ENCODE measurements at places on chromosomes 6 and 20.

GRCh38 chr6:147825848-147826247 is 317.4 kb downstream of the SAMD5 start:
- no peak for DNase-seq

- DNase-seq: no peak
Observed at GRCh38 chr6:39130691-39131090, 15.7 kb upstream of the SAYSD1 start.

DNA sequence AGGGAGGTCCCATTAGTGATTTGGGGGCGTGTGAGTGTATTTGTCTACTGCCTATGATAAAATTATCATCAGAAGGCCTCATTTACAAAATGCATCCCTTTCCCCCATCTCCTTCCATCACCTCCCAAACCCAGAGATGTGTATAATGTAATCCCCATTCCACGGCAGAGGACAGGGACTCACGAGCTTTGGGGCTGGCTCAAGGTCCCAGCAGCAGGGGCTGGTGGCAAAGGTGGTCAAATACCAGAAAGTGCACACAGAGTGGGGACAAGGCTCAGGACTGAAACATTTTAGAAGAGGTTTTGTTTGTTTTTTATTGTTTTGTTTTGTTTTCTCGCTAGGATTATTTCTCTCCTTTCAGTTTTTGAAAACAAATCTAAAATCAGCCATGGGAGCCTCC is 68.5 kb upstream of the TOP1 start:
- no peak for DNase-seq

DNA sequence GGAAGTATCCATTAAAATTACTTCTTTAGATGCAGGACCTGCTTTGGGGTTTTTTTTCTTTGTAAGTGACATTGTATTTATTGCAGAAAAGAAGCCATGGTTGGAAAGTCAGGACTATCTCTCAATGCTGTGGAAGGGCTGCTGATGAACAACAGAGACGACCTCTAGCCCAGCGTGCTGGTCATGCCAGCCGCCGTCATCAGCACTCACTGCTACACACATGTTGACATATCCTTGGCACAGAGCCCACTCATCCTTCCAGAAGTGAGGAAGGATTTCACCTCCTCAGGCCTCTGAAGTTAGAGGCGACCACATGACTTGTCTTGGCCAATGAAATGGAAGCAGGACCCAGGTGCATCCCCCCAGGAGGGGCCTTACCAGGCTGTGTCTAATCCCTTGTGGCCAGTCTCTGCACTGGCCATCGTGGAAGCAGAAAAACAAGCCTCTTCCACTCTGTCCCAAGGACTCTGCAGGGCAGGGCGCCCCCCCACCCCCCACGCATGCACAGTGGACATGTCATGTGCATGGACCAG is 343.5 kb downstream of the TAF4 start:
- no peak for DNase-seq

GRCh38 chr6:142975365-142975764 is 30.4 kb upstream of the HIVEP2 start:
- DNase-seq: no peak

GRCh38 chr6:6760002-6760401 is 171.5 kb downstream of the LY86 start:
- DNase-seq: no peak

- no peak for DNase-seq
Observed at GRCh38 chr6:157961153-157961831, 20.4 kb upstream of the SYNJ2 start.

- DNase-seq: no peak
Observed at GRCh38 chr6:170464524-170464979, 88.6 kb downstream of the PSMB1 start.

DNA sequence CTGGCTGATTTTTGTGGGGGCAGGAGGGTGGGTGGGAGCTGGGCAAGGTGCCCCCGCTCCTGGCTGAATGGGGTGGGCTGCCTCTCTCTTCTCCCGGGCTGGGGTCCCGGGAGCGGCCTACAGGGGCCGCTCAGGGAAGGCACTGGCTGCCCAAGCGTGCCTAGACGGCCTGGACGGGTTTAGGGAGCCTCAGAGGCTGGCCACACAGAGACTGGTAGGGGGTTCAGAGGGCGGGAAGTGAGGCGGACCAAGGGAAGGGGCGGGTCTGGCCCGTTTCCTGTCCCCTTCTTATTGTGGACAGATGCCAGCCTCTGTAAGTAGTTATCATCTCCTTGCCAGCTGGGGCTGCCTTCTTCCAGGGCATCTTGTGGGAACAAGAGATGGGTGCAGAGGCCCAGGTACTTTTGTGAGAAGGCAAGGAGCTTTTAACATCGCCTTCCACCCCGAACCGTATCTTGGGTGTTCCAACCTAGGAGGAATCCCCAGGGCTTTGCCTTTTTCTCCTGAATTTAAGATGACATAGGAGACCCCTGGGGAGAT is 437 bp downstream of the CD40 start:
- peak; percentile 19 for DNase-seq

DNA sequence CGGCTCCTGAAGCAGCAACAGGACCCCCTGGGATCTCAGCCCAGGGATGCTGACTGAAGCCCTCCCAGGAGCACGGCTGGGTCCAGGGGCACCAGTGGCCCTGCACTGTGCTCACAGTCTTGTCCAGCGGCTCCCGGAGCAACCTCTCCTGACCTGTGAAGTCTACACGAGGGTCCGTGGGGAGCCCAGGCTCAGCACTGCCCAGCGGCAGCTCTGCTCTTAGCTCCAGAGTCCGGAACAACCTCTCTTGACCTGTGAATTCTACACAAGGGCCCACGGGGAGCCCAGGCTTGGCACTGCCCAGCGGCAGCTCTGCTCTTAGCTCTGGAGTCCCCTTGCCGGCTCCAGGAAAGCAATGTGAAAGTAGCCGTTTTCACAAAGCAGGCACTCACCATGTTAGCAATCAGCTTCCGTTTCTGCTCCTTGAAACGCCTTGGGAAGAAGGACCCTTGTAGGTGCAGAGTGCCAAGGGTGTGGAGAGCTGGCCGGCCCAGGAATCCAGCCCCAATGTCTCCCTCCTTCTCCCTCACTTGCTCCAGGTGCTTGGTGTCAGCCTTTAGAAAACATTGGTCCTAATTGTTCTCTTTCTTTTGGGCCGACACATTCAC is 310.9 kb downstream of the CDH4 start:
- DNase-seq: no peak

- peak; percentile 87 for DNase-seq
Observed at GRCh38 chr20:50146732-50147662, 6.5 kb downstream of the PEDS1 start.

- DNase-seq: no peak
Observed at GRCh38 chr6:158707120-158707820, 57.4 kb downstream of the SYTL3 start.

- DNase-seq: no peak
Observed at GRCh38 chr6:47111685-47112084, 69.6 kb upstream of the ADGRF1 start.

DNA sequence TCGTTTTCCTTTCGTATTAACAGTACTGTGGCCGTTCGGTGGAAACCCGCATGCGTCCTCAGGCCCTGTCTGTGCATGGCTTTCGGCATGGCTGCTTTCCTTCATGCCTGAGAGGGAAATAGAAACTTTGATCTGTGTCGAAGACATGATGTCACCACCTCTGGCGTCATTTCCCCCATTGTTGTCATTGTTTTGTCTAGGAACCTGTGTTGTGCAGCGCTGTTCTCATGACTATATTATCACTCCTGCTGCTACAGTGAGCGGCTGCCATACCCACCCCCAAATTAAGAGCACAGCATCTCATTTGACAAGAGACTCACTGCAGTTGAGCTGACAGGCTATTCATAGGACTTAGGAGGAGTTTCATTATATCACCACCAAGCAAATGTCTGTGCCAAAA is 172.3 kb downstream of the TMEM242 start:
- DNase-seq: no peak

GRCh38 chr6:17446713-17447112 is 53.3 kb downstream of the CAP2 start:
- DNase-seq: no peak

DNA sequence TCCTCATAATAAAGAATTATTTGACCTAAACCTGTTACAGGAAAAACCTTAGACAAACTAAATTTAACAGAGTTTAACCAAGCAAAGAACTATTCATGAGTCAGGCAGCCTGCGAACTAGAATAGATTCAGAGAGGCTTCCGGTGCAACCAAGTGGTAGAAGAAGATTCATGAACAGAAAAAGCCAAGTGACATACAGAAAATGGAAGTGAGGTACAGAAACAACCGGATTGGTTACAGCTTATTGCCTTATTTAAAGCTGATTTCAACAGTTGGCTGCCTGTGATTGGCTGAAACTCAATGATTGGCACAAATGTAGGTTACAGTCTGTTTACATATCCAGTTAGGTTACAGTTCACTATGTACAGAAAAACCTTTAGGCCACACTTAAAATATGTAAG is 10.1 kb downstream of the PPP1R3G start:
- no peak for DNase-seq

- no peak for DNase-seq
Observed at GRCh38 chr6:46501136-46502089, 10.2 kb upstream of the RCAN2 start.

DNA sequence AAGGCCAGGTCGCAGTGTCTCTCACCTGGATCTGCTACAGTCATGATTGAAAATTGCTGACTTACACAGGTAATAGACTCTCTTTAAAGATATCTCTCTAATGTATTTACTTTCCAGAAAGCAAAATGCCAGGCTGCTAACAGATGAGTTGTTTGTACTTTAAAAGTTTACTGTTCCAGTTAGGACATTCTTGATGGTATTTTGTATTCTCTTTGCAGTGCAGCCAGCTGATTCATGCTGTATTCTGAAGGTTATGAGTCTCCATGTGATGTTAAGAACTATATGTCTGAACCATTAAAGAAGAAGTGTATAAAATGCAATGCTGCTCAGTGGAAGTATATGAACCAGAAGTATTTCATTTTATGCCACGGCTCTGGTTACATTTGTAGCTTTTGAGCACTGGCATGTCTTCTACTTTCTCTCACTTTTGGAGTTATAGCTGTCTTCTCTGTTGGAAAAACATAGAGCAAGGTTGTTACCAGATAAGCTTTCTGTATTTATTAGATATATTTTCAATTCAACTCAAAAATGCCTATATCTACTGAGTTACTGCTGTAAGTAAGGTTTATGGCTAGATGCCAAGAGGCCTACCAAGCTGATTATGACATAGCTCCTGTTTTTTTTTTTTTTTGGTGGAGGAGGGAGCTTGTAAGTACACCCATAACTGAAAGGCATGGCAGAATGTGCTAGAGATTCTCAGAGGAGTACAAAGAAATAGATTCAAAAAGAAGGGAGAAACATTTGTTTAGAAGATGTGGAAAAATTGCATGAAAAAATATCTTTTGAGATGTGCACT is 130.5 kb upstream of the MAN1A1 start:
- no peak for DNase-seq

GRCh38 chr6:27311806-27312145 is 297 bp downstream of the POM121L2 start:
- no peak for DNase-seq

DNA sequence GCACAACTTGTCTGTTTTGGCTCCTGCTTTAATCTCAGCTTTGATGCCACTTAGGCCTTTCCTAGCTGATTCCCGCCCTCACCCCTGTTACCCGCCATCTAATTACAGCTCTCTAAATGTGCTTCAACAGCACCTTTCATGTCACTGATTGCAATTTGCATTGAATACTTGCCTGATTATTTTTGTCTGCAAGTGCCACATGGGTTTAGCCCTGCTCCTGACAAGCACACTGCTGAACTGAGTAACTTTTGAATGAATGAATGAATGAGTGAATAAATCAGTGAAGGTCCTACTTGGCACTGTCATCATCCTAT is 591 bp upstream of the DCBLD1 start:
- no peak for DNase-seq
